ENCODE measurements at places on chromosomes 1 and 21. TPM values are rescaled to one million over a fixed set of nuclear protein-coding genes. Genes with fewer than 3 reads are reported as not detected.

The VCAM1 gene
- polyA plus RNA-seq: not detected

DNA sequence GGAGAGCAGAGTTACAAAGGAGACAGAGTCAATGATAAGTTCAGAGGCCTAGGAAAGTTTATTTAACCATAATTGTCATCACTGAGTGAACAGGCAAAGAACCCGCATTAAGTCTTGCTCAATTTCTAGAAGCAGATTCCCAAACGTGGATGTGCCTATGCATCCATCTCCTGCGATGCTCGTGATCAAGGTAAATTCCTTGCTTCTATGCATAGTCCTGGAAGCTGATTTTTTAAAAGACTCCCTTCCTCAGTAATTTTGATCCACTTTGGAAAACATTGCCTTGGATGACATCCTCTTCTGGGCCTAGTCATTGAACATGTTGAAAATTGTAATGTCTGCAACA, 116.4 kb downstream of the TNFSF18 start:
- no peak for DNase-seq

GRCh38 chr21:33543505-33544129, 779 bp downstream of the SON start:
- DNase-seq: no peak

DNA sequence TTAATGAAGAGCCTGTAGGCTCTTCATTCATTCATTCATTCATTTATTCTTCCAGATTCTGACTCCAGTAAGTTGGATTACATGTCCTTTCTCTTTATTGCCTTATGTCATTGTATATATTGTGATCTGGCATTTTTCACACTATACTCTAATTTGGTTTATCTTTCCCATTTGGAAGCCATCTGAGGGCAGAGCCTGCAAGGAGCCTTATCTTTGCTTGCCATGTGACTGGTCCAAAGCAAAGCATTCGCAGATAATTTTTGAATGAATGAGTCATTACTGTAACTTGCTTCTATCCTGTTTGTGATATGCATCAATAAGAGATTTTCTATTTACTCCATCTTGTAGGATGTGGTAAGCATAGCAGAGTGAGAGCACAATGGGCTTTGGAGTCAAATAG, 108.4 kb upstream of the DAB1 start:
- no peak for DNase-seq

Data from B cell (primary cell).